Amniotic epithelial cell (primary cell): ENCODE measurements at places on chromosomes 4 and X.
A peak's percentile ranks its signal among the peaks of the same experiment; 100 is the strongest.

DNA sequence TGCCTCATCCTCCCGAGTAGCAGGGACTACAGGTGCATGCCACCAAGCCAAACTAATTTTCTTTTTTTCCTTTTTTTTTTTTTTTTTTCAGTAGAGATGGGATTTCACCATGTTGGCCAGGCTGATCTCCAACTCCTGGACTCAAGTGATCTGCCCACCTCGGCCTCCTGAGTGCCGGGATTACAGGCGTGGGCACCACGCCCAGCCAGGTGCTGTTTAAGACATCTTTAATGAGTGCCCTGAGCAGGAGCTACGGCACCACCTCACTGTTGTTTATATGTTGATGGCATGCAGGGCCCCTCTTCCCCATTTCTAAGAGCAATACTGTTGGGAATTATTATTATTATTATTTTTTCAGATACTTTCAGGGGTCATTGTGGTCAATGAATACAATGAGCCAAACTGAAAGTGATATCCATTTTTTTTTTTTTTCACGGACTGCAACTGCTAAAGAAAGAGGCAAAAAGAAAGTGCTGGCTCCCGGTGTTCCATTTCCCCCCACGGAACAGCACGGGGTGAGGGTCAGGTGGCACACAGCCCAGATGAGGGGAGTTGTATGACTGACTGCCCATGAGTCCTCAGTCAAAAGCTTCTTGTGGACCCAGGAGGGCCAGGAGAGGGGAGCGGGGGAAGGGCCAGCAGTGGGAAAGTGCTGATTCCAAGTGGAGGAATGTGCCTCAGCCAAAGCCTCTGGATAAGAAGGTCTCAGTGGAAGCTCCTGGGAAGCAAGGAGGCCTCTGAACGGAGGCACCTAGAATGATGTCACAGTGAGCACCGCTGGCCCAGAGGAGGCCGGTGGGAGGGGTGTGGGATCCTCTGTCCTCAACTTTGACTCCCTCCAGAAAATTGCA is 101.8 kb upstream of the HPF1 start:
- DNase-seq: no peak

- no peak for DNase-seq
Measured at GRCh38 chr4:80321776-80322175, 13.8 kb upstream of the CFAP299 start.

DNA sequence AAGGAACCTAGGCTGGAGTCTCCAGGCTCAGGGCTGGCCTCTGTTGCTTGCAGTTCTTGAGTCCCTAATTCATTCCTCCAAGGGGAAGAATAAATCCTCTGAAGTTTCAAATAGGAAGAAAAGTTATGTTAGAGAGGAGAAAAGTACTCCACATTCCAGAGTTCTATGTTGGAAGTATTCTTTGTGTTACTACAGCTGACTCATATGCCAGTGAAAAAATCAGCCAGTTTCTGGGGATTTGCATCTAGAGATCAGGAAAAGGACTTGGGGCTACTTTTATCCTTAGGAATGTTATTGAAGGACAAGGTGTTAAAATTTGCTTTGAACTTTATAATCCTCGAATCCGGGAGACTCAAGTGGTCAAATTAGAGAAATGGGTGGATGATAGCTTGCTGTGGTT is 11.7 kb upstream of the NUDT9 start:
- peak; percentile 71 for DNase-seq

- DNase-seq: no peak
Measured at GRCh38 chrX:149010853-149011224, 494.3 kb downstream of the IDS start.

GRCh38 chr4:88017516-88018297 is 10.3 kb downstream of the PKD2 start:
- peak; percentile 99 for DNase-seq

- DNase-seq: no peak
Measured at GRCh38 chrX:29422034-29422433, 793.3 kb upstream of the MAGEB2 start.

- DNase-seq: peak; percentile 78
Measured at GRCh38 chr4:117577686-117578311, 456.5 kb upstream of the NDST3 start.

DNA sequence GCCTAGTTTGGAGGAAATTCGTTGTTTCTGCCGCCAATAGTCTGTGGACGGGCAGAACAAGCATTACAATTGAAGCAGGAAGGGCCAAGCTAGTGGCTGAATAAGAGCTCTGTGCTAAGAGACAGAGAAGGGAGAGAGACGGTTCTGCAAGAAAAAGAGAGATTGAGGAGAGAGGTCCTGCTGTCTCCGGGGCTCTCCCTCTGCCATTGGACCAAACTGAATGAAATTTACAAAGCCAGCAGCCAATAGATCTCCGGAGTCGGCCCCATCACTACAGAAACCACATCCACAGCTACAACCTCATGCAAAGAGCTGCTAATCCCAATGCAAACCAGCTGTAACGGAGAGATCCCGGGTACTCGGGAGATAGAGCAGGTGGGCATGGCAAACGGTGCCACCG is at the start of gene NLGN4X:
Gene NLGN4X, minus strand, starts transcription at position 148 of the 400 bp plus-strand sequence. CDS start 77,401 bp downstream, outside the sequence.
- DNase-seq: no peak

DNA sequence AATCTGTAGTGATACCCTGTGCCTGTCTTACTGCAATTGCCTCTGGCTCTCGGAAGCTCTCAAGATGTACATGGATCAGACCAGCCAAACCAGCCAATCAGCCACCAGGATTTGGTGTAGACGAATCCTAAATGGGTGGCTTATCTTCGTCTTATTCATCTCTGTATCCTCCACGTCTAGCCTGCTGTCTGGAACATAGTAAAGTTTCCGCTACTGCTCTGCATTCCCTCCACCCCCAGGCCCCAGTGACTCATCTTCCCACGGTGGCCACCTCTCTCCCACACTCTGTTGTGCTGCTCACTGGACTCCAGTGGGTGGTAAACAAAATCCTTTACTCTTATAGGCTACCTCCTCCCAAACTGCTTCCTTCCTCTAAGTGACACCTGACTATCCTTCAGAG is 37.8 kb downstream of the SEPTIN6 start:
- peak; percentile 97 for DNase-seq

- DNase-seq: no peak
Measured at GRCh38 chr4:140826701-140827027, 70.5 kb upstream of the TBC1D9 start.

GRCh38 chr4:79904331-79904730 is 168.7 kb downstream of the ANTXR2 start:
- no peak for DNase-seq

- peak; percentile 75 for DNase-seq
Measured at GRCh38 chr4:25767877-25768725, 94.7 kb downstream of the SEL1L3 start.

- no peak for DNase-seq
Measured at GRCh38 chrX:19727887-19728648, 159.3 kb downstream of the SH3KBP1 start.

DNA sequence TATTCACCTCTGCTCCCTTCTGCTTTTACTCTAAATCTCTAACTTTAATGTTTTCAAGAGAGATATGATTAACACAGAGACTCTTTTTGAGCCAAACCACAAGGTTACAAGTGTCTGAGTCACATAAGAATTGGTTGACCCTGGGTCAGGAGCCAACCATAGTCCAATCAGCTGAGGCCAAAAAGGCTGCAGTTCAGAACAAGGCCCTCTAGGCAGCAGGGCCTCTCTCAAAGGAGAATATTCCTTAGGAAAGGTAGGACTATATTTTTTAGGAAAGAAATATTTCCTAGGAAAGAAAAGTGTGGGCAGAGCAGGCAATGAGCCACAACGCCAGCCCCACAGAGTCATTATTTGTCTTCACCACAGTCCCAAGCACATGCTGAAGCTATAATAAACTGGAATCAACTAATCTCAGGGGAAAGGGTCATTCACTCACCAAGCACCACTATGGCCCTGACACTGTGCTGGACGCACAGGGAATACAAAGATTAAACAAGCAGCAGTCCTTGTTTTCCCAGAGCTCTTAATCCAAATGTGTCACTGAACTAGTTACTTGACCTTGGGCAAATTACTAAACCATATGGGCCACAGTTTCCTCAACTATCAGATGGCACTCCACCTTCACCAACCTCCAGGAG is 2.2 kb downstream of the ATP8A1 start:
- DNase-seq: peak; percentile 92

DNA sequence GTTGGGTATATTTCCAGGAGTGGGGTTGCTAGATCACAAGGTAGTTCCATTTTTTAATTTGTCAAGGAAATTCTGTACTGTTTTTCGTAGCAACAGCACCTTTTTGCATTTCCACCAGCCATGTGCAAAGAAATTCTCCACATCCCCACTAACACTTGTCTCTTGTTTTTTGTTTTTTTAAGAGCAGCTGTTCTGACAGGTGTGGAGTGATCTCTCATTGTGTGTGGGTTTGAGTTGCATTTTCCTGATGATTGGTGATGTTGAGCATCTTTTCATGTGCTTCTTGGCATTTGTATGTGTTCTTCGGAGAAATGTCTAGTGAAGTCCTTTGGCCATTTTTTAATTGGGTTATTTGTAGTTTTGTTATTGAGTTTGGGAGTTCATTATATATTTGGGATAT is 80.3 kb upstream of the PUDP start:
- DNase-seq: no peak

DNA sequence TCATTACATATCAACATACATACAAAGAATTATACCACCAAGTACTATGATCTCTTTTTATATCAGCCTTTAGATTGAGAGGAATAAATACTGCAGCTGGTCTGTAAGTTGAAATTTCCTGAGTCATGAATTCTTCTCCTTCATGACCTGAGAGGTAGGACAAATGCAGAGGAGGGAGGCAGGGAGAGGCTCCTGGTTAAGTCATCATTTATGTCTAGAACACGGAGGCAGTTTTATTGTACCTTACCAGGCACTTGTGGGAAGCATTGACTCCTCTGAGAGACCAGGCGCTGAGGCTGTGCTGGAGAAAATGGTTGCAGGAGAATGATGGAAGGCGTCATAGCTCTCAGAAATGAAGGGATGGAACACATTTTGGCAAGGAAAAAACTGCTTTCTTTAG is 12.5 kb upstream of the CASK start:
- no peak for DNase-seq

DNA sequence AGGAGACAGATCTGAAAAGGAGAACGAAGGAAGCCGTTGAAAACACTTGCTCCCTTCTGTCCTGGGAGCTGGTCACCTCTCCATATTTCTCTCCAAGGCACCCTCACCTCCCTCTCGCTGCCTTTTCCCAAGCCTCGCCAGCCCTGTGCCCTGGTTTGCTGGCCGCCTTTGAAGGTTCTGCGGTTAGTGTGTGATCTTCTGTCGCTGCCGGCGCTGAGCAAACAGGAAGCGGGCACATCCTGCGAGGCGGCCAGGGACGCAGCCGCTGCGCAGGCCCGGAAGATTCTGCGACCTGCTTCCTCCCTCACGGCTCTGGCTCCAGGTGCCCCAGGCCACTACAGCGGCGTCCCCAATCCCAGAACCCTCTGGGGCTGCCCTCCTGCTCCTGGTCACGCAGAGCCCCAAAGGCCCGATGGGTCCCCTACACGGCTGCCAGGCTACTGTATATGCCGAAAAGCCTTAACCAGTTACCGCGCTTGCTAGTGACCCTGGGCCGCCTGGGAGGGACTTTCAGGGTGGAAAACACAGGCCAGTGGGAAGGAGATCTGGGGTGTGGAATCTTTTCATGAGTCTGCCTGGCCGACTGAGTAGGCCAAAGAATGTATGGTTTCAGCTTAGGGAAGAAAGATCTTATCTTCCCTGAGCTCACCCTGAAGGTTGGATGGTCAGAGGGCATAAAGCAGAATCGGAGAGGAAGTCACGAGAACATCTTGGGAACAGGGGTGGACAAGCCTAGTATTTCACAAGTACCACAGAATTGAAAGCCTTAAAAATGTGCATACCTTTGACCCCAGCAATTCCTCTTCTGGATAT is 2.3 kb upstream of the SASH3 start:
- DNase-seq: peak; percentile 17

DNA sequence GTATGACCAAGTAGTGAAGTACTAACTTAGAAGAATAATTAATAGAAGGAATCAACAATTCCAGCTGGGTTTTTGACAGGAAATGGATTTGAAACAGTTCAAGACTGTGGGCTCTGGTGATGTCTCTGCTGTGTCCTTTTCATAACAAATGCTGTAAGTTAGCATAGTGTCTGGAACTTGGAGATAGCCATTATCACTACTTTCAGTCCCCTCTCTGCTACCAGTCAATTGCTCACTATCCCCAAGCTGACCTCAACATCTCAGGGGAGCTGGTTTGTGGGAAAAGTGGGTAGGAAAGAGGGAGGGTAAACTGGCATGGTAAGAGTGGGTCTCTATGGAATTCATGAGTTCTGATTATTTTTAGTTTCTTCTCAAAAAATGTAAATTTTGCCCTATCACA is 231.4 kb upstream of the MID1 start:
- no peak for DNase-seq

DNA sequence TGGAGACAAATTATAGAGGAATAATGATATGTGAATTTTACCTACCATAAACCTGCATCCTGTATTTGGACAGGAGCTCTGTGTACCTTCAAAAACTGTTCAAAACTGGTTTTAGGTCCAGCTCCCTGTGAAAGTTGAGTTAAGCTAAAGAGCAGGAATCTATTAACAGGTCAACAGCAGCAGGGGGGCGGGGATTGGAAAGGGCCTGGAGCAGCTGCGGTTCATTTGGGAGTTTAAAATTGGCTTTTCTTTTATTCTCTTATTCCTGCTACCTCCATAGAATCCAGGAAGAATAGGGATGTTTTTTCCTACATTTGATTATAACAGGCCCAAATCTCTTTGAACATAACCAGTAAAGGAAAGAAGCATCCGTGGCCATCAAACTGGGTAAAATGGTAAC is 23.8 kb downstream of the SHROOM3 start:
- no peak for DNase-seq
